AG04450 (cell line): ENCODE measurements at places on chromosomes 1 and 21.
A peak's percentile ranks its signal among the peaks of the same experiment; 100 is the strongest.

- DNase-seq: no peak
Observed at GRCh38 chr1:28340221-28340974, 11.6 kb downstream of the MED18 start.

- peak; percentile 6 for DNase-seq
Observed at GRCh38 chr1:39540504-39541031, 36.0 kb downstream of the PABPC4 start.

DNA sequence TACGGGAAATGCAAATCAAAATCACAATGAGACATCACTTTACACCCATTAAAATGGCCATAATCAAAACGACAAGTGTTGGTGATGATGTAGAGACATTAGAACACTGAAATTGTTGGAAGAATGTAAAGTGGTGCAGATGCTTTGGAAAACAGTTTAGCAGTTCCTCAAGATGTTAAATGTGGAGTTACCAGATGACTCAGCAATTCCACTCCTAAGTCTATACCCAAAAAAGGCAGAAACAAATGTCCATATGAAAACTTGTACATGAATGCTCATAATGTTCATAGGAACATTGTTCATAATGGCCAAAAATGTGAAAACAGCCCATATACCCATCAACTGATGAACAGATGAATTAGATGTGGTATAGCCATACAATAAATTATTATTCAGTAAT lies 267.4 kb downstream of the KCNH1 start:
- DNase-seq: no peak

GRCh38 chr1:98210064-98210463 lies 289.2 kb upstream of the DPYD start:
- peak; percentile 78 for DNase-seq

GRCh38 chr21:28508126-28508525 lies 484.6 kb downstream of the LTN1 start:
- no peak for DNase-seq

DNA sequence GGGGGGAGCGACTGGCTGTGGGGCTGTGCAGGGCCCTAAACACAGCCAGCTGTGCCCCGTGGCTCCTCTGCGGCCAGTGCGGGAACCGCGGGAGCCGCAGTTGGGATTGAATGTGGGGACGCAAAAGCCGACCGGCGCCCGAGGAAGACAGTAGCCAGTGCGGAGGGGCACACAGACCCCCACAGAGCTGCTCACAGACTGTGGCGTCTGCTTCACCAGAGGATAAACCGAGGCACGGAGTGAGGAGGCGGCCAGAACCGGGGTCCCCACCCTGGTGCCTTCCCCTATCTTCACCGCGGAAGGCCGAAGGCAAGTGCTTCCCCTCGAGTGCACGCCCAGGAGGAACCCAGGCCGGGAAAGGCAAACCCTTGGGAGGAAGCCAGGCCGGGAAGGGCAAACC lies 8.7 kb upstream of the TMEM52 start:
- DNase-seq: no peak

GRCh38 chr1:236534151-236534651 lies 10.4 kb downstream of the LGALS8 start:
- DNase-seq: no peak

- DNase-seq: no peak
Observed at GRCh38 chr1:153553830-153554541, 4.9 kb upstream of the S100A3 start.

DNA sequence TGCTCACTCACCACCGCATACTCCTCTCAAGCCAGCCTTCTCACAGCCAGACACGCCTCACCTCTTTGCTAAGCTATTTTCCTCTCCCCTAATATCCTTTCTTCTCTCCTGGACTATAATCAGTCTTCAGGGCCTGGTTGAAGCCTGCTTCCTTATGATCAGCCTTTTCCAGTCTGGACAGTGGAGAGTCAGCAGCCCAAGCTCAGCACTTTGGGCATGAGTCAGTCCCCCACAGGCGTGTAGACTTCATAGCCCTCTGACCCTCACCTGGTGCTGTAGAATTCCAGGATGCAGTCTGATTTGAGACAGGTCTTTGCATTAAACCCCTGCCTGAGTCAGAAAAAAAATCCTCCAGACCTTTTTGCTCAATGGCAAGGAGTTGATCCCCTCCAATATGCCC lies 2.5 kb downstream of the HPCAL4 start:
- no peak for DNase-seq

DNA sequence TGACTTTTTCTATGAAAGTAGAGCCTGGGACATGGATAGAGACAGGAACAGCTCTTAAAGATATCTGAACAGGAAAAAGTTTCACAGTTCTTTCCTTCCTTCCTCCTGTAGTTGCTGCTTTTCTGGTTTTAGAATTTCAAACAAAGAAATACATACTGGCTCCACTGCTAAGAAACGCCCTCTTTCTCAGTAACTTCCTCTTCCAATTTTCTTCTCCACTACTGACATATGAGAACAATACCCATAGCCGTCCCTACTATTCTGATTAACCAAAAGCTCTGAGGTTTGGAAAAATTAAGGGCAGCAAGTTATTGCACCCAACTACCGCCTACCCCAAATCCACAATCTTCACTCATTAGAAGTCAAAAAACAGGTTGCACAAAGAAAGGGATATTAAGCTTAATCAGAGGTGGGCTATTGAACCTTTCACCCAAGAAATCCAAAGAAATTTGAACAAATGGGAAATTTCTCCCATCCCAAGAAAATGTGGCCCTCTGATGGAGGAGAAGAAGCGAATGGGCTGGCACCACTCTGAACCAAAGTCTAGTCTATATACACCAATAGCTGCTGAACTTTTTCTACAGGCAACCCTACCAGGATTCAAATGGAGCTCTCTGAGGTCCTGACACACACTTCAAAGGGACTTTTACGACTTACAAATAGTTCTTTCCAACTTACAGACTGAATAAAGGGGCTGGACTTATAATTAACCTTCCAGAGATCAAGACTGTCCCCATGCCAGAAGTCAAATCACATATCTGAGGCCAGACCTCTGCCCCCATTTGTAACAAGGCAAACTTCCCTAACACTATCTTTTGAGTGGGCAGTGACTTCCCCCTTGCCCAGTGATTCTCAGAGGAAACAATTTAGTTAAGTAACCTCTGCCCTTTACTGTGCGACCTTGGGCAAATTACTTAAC lies 1.7 kb downstream of the WASF2 start:
- no peak for DNase-seq

DNA sequence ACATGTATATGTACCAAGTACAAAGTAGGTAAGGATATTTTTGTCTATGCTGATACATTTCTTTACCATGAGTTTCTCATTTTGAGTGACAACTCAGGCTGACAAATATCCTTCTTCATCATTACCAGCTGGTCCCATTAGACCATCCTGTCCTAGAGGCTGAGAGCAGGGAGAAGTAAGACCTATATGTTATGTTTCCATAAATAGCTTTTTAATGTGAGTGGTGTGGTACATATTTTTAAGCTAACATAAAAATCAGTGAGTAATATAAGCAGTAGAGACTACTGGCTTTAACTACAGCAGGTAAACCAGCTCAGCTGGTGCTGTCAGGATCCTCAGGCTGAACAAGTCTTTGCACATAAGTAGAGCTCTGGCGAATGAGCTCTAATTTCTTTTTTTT lies 62.4 kb downstream of the CLEC20A start:
- DNase-seq: no peak

- DNase-seq: no peak
Observed at GRCh38 chr1:171588230-171588629, 33.8 kb upstream of the MYOCOS start.

GRCh38 chr1:202956969-202957368 lies 1.1 kb downstream of the ADIPOR1 start:
- no peak for DNase-seq

DNA sequence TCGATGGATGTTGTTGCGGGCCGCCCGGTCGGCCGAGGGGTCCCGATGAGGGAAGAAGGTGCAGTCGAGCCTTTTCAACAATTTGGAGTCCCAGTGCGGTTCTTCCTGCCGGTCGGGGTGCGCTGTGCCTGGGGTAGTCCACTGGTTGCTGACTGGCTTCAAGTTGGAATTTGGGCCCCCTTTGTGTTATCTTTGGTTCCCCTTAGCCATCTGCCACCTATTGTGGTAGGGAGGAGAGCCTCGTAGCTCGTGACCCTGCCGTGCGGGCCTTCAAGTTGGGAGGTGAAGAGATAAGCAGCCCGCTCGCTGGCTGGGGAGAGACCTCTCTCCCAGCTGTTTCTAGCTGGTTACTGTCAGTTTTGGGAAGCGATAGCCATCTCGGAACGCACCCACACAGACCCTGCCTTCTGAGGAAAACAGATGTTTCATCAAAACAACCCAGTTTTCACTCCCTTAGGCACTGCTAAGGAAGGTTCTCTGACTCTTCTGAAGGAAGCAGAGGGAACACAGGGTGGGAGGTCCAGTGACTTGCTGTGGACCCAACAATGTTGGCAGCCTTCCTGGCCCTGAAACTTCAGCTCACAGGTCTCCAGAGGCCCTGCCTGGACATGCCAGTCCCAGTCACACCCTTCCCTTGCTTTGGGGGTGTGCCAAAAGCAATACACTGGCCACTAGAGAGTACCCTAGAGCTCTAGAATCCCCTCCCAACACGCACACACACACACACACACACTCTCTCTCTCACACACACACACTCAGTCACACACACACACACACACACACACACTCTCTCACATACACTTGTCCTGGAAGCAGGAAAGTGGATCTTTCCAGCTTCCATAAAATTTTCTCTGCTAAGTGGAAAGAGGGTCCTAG lies 1.0 kb downstream of the BTG2 start:
- no peak for DNase-seq

DNA sequence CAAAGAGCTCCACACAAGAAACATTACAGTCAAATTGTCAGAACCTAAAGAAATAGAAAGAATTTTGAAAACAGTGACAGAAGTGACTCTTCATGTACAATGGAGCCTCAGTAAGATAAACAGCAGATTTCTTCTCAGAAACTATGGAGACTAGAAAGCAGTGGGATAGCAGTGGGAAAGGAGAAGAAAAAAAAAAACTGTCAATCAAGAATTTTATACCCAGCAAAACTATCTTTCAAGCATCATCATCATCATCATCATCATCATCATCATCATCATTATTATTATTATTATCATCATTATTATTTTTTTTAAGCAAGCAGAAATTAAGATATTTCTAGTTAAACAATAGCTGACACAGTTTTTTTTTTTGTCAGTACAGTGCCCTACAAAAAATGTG lies 24.2 kb downstream of the CEP170 start:
- DNase-seq: no peak

DNA sequence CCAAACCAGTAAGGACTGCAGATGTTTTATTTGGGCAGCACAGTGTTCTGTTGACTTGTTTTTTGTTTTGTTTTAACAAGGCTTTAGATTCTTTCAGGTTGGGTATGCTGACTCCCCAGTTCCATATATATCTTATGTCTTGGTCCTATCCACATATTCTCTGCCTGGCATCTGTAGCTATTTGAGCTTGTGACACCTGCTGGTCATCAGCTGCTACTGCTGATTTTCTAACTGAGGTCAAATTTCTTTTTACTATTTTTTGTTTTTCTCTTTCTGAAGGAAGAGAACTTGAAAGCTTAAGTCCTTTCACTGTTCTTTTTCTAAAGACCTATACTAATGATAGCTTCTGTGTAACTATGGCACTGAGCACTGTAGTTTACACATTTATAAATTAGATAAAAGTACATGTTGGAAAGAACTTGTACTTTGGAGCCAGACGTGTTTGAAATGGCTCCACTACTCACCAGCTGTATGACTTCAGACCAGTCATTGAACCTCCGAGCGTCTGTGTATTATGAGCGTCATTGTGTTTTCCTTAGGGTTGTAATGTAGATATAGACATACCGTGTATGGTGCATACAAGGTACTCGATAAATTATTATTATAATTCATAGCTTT lies 109.4 kb downstream of the NRDC start:
- DNase-seq: peak; percentile 34

- DNase-seq: no peak
Observed at GRCh38 chr1:206702260-206702659, 17.6 kb downstream of the MAPKAPK2 start.

DNA sequence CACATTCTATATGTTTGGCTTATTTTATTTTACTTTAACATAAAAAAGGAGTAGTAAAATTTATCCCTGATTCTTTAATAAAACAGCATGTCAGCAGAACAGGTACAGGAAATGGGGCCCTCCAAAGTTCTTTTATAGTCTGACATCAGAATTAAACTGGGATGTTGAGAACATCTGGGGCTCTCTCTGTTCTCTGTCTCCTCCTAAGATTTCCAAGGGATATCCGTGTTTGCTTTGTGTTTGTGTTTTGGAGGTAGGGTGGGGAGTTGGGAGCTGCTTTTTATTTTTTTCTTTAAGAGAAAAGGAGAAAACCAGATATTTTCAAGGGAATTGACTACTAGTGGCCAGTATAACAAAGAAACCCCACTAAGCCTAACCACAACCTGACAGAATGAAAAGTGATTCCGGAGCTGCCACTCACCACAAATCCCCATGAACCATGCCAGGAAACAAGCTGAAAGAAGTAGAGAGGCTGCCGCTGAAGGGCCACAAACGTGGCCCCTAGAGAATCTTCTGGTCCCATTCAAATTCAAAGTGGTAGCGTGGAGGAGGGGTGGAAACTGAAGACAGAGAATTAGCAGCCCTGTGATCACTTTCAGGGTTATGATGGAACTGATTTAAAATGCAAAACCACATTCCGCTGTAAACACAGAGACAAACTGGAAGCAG lies 369.6 kb upstream of the ADGRL2 start:
- no peak for DNase-seq

- no peak for DNase-seq
Observed at GRCh38 chr1:47995306-47996050, 1.7 kb downstream of the TRABD2B start.

- DNase-seq: peak; percentile 15
Observed at GRCh38 chr1:157961805-157962762, 31.4 kb upstream of the KIRREL1 start.

DNA sequence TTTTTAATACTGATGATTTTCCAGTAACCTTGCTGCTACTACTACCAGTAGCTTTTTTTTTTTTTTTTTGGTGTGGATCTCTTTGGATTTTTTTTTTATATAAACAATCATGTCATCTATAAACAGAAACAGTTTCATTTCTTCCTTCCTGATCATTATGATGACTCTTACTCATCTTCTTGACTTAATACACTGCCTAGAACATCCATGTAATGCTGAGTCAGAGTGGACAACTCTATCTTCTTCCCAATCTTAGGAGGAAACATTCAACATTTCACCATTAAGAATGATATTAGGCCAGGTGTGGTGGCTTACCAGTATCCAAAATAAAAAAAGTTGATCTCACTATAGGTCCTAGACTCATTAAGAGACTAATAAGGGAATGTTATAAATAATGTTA lies 69.1 kb downstream of the RUSC1 start:
- DNase-seq: no peak

DNA sequence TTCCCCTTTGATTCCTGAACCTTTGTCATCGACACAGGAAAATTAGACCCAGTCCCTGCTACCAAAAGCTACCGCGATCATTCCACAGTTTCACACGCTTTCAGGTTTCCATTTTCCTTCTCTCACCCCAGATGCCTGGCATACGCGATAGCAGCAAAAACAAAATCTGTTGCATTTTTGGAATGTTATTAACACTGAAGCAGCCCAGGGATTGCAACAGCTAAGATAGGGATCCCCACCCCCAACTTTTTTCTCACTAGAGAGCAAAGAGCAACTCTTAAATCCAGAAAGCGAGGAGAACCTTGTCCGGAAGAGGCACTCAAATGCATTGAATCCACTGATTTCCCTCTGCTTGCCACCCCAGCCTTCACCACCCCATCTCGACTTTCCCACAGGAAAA lies 8.9 kb downstream of the OVAAL start:
- no peak for DNase-seq

- DNase-seq: no peak
Observed at GRCh38 chr1:49356594-49356993, 579.9 kb upstream of the BEND5 start.
